ENCODE measurements at places on chromosomes 12 and 14. TPM values are rescaled to one million over a fixed set of nuclear protein-coding genes. Genes with fewer than 3 reads are reported as not detected.

Gene BEGAIN
- 1.9 TPM for total RNA-seq

Gene PLEK2
- total RNA-seq: not detected

Gene GARIN6
- not detected for total RNA-seq

Gene IRF9
- total RNA-seq: 24.0 TPM

Gene KRT8
- total RNA-seq: 63.4 TPM

Gene FLVCR2
- total RNA-seq: 3.2 TPM

Gene LLPH
- 22.1 TPM for total RNA-seq

Gene ITGB7
- 1.1 TPM for total RNA-seq

Gene IL26
- not detected for total RNA-seq

Gene SLCO1B3
- total RNA-seq: 0.60 TPM

Gene BHLHE41
- total RNA-seq: 33.4 TPM

Gene PZP
- total RNA-seq: 0.36 TPM

Gene ZDHHC22
- not detected for total RNA-seq

Gene SNRPF
- 10.7 TPM for total RNA-seq

Gene SERPINA9
- total RNA-seq: not detected

Gene IQSEC3
- 0.69 TPM for total RNA-seq

Gene TSHR
- not detected for total RNA-seq

Gene INSM2
- total RNA-seq: not detected

Gene CHGA
- total RNA-seq: not detected

Gene ANO6
- 46.2 TPM for total RNA-seq

Gene TFCP2
- total RNA-seq: 22.8 TPM

Gene CFAP54
- total RNA-seq: 0.16 TPM

Gene GPR137C
- total RNA-seq: 1.2 TPM

Gene TOGARAM1
- total RNA-seq: 21.6 TPM

Gene CIROP
- not detected for total RNA-seq

Gene NRIP2
- 1.2 TPM for total RNA-seq
